ENCODE measurements at places on chromosomes 11 and 22. TPM values are rescaled to one million over a fixed set of nuclear protein-coding genes. Genes with fewer than 3 reads are reported as not detected.

CENPM gene
- total RNA-seq = 37.6 TPM

ANO9 gene
- 1.5 TPM for total RNA-seq

HTR3A gene
- total RNA-seq = not detected

ZBTB16 gene
- 0.15 TPM for total RNA-seq

MYBPC3 gene
- total RNA-seq = 0.09 TPM

XNDC1N gene
- 3.9 TPM for total RNA-seq

SEC14L2 gene
- 52.1 TPM for total RNA-seq

APOL1 gene
- 13.4 TPM for total RNA-seq

APOBEC3B gene
- 27.5 TPM for total RNA-seq

PITPNM1 gene
- 34.1 TPM for total RNA-seq

MOGAT2 gene
- total RNA-seq = not detected

APOL3 gene
- total RNA-seq = not detected

OR8D1 gene
- total RNA-seq = not detected

SEPTIN5 gene
- total RNA-seq = 10.1 TPM

SAMM50 gene
- 46.7 TPM for total RNA-seq

PAMR1 gene
- total RNA-seq = not detected

APOA4 gene
- total RNA-seq = not detected

GPHA2 gene
- total RNA-seq = not detected

LMO2 gene
- total RNA-seq = 0.91 TPM

SF1 gene
- 179 TPM for total RNA-seq

TSGA10IP gene
- total RNA-seq = not detected

IZUMO1R gene
- total RNA-seq = not detected

LRRC4C gene
- total RNA-seq = not detected

Measured in A549 treated with ZK216348 at 1 μM for 4 hours (cell line).